ENCODE measurements at places on chromosomes 1 and 21.

- no peak overlapping the region for H3K4me3 ChIP-seq
- peaks cover 20% of the 10 kb centered on the region for H3K27me3 ChIP-seq
- H3K36me3 ChIP-seq: no peaks in the 10 kb centered on the region
- H3K4me1 ChIP-seq: peaks cover 5% of the 10 kb centered on the region
Observed at GRCh38 chr1:108120163-108120562, 80.0 kb downstream of the SLC25A24 start.

DNA sequence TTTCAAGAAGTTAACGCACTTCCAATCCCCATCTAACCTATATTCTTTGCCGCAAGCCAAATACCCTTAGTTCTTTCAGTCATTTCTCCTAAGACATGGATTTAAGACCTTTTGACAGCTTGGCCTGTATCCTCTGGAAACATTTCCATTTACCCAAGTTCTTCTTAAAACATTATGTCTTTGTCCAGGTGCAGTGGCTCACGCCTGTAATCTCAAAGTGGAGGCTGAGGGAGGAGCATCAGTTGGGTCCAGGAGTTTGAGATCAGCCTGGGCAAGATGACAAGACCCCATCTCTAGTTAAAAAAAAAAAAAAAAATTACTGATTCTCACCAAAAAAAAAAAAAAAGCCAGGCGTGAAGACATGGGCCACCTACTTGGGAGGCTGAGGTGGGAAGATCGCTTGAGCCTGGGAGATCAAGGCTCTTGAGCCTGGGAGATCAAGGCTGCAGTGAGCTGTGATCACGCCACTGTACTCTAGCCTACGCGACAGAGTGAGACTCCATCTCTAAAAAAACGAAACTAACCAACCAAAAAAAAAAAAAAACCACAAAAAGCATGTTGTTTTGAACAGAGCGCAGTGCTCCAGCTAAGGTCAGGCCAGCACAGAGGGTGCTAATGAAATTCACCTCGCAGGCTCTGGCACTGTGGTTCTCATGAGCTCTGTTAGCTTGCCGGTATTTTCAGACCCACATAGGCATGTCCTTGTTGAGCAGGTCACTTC is 36.0 kb downstream of the NUAK2 start:
- no peaks in the 10 kb centered on the region for H3K36me3 ChIP-seq
- peak overlapping the region; percentile 85 for H3K27ac ChIP-seq
- peak overlapping the region; percentile 69 for H3K4me3 ChIP-seq
- peaks cover 13% of the 10 kb centered on the region for H3K27me3 ChIP-seq
- peak; percentile 60 for DNase-seq
- H3K4me1 ChIP-seq: peaks cover 60% of the 10 kb centered on the region

GRCh38 chr1:55310505-55310971 is 95.4 kb upstream of the USP24 start:
- no peak for DNase-seq
- H3K27ac ChIP-seq: no peak overlapping the region
- H3K4me3 ChIP-seq: no peak overlapping the region
- H3K36me3 ChIP-seq: no peaks in the 10 kb centered on the region

- no peak overlapping the region for H3K27ac ChIP-seq
- no peaks in the 10 kb centered on the region for H3K36me3 ChIP-seq
- H3K4me1 ChIP-seq: peaks cover 7% of the 10 kb centered on the region
- no peak overlapping the region for H3K4me3 ChIP-seq
Observed at GRCh38 chr21:41961282-41961701, 7.5 kb upstream of the C2CD2 start.

DNA sequence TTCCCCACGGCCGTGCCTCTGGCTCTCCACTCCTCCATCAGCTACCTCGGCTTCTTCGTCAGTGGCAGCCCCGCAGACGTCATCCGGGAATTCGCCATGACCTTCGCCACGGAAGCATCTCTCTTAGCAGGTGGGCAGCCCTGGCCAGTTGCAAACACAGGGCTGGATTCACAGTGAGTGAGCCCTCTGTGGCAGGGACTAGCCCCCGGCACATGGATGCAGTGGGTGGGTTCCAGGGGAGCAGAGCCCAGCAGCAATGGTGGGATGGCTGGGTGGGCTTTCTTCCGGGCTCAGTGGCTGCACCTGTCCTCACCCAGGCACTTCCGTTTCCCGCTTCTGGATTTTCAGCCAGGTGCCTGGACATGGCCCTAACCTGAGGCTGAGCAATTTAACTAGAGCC is 9.4 kb downstream of the UBASH3A start:
- peaks cover 5% of the 10 kb centered on the region for H3K36me3 ChIP-seq
- H3K27ac ChIP-seq: no peak overlapping the region
- H3K27me3 ChIP-seq: no peaks in the 10 kb centered on the region
- peaks cover 50% of the 10 kb centered on the region for H3K4me1 ChIP-seq
- H3K4me3 ChIP-seq: peak overlapping the region; percentile 58

GRCh38 chr1:118960026-118960561 is 28.0 kb downstream of the TBX15 start:
- no peak for DNase-seq
- H3K36me3 ChIP-seq: no peaks in the 10 kb centered on the region
- no peaks in the 10 kb centered on the region for H3K27me3 ChIP-seq
- no peak overlapping the region for H3K27ac ChIP-seq

DNA sequence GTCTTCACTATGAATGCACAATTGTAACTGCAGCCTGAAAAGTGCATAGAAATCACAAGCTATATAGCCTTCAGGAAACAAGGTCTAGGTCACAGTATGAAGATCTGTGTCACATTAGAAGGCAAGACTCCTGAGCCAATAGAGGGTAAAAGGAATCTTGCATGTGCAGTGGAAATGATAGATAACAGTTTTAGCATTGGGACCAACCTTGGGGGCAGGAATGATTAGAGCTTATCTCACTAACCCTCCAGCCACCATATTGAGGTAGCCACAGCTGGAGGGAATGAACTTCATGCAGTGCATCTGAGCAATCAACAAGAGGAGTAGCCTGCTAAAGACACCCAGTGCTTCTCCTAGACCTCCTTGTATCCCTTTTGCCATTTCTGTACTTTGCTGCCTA is 390.1 kb downstream of the LTN1 start:
- H3K4me1 ChIP-seq: peaks cover 9% of the 10 kb centered on the region
- no peak overlapping the region for H3K27ac ChIP-seq
- peaks cover 18% of the 10 kb centered on the region for H3K36me3 ChIP-seq
- no peaks in the 10 kb centered on the region for H3K27me3 ChIP-seq

DNA sequence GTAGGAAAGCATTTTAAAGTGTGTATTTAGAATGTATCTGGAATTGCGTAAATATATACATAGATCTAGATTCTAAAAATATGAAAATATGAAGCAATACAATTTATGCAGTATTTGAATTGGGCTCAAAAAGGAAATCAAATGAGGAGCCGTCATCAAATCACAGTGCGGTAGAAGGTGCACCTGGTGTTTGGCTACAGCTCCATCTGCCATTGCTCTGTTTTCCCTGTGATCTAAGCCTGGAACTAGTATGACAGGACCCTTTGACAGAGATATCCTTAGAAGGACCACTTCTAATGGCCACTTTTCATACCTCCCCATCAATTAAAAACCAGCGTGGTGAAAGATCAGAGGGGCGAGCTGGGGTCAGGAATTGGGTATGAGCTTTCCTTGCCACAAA is 202.6 kb downstream of the NFIA start:
- no peak overlapping the region for H3K27ac ChIP-seq
- DNase-seq: no peak
- no peaks in the 10 kb centered on the region for H3K4me1 ChIP-seq
- H3K4me3 ChIP-seq: no peak overlapping the region
- H3K36me3 ChIP-seq: no peaks in the 10 kb centered on the region
- peaks cover 10% of the 10 kb centered on the region for H3K27me3 ChIP-seq

DNA sequence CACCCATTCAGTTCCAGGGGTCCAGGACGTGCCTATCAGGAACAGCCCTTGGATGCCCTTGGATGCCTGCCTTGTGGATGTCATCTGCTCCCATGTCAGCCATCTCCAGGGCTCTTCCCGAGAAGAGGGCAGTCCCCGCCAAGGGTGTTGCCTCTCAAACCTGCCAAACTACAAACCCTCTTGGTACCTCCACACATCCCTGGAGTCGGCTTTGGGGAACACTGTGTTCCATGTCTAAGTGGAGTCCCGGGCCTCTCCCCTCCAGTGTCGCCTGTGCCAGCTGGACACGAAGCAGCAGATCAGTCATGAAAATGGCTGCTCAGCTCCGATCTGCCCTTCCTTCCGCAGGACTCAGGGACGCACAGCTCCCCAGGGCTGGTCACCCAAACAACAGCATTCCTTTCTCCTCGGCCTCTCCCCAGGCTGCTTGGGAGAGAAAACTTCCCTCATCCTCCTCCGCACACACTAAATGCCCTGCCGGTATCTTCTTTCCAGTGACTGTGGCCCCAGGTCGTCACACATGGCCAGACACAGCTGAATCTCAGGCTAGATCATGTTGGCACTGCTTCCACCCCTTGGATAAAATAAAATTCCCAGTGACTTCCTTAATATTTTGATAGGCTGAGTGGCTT is 53.4 kb downstream of the GALNT2 start:
- no peak for DNase-seq
- H3K4me1 ChIP-seq: peaks cover 60% of the 10 kb centered on the region
- H3K4me3 ChIP-seq: no peak overlapping the region
- peaks cover 25% of the 10 kb centered on the region for H3K36me3 ChIP-seq

DNA sequence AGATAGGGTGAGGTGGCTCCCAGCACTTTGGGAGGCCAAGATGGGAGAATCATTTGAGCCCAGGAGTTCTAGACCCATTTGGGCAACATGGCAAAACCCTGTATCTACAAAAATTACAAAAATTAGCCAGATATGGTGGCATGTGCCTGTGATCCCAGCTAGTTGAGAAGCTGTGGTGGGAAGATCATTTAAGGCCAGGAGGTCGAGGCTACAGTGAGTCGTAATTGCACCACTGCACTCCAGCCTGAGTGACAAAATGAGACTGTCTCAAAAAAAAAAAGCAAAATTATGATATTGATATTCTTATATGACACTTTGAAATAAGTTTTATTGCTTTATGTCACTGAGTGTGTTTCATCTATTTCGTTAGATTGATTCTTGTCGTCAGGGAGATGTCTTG is 7.4 kb downstream of the ACADM start:
- no peak for DNase-seq
- no peak overlapping the region for H3K4me3 ChIP-seq
- H3K36me3 ChIP-seq: peaks cover 46% of the 10 kb centered on the region
- peaks cover 10% of the 10 kb centered on the region for H3K4me1 ChIP-seq
- no peaks in the 10 kb centered on the region for H3K27me3 ChIP-seq
- no peak overlapping the region for H3K27ac ChIP-seq

- H3K4me3 ChIP-seq: peak overlapping the region; percentile 20
- DNase-seq: no peak
- H3K27me3 ChIP-seq: no peaks in the 10 kb centered on the region
- peaks cover 91% of the 10 kb centered on the region for H3K36me3 ChIP-seq
- H3K4me1 ChIP-seq: peaks cover 81% of the 10 kb centered on the region
Observed at GRCh38 chr1:15952317-15953258, 23.3 kb downstream of the ZBTB17 start.

- no peaks in the 10 kb centered on the region for H3K27me3 ChIP-seq
- peaks cover 52% of the 10 kb centered on the region for H3K4me1 ChIP-seq
- DNase-seq: peak; percentile 17
- peak overlapping the region; percentile 96 for H3K27ac ChIP-seq
- H3K4me3 ChIP-seq: peak overlapping the region; percentile 92
Observed at GRCh38 chr21:17612023-17612564, 607 bp downstream of the BTG3 start.

- H3K27me3 ChIP-seq: no peaks in the 10 kb centered on the region
- no peak for DNase-seq
- peaks cover 26% of the 10 kb centered on the region for H3K36me3 ChIP-seq
Observed at GRCh38 chr1:197773856-197774255, 1.4 kb downstream of the DENND1B start.

DNA sequence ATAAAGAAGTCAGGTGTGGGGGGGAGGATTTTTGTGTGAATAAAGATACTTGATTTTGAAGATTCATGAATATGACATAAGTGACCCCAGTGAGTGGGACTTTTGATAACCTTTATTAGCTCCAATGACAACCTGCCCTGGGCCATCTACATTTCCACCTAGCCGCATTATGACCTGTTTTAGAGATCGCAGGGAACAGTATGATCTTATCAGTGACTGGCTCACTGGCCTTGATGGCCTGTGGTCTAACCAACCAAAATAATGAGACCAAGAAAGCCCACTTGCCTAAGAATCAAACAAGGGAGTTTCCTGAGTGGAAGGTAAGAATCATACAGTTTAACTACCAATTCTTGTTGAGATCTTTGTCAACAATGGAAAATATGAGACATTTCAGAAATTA is 1.8 kb downstream of the ELAPOR1 start:
- peak overlapping the region; percentile 88 for H3K27ac ChIP-seq
- peaks cover 13% of the 10 kb centered on the region for H3K27me3 ChIP-seq
- no peak for DNase-seq
- peak overlapping the region; percentile 46 for H3K4me3 ChIP-seq

DNA sequence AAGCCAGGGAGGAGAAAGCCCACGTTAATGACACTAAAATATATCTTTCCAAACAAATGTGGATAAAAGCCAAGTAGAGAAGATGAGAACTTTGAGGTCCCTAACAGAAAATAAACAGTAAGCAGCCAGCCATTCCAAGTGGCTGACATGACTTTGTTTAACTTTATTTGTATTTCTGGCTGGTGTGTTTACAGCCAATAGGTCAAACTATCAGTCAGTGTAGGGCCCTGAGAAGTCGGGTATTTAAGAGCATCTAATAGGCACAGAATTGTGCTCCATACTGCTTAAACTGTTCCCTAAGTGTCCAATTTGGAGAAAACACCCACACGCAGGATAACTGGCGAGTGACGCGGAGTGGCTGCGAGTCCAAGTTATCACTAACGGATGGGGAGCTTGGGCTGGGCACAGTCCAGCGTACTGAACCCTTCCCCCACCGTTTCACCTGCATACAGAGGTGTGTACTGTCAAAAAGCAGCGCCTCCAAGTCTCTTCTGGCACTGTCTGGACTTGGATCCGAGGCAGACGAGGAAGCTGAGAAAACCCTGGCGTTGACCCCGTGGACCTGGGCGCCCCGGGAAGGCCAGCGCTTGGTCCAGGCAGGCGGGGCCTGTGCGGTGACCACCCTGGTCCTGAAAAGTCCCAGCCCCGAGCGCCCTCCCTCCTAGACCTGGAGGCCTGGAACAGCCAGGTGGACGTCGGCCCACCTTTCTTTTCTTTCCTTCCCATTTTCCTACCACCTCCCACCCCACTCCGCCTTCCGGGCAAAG is 662 bp upstream of the LGALS8 start:
- peaks cover 16% of the 10 kb centered on the region for H3K4me1 ChIP-seq
- no peak for DNase-seq
- peak overlapping the region; percentile 99 for H3K27ac ChIP-seq
- peaks cover 25% of the 10 kb centered on the region for H3K36me3 ChIP-seq
